ENCODE measurements at places on chromosomes 12 and 14.

DNA sequence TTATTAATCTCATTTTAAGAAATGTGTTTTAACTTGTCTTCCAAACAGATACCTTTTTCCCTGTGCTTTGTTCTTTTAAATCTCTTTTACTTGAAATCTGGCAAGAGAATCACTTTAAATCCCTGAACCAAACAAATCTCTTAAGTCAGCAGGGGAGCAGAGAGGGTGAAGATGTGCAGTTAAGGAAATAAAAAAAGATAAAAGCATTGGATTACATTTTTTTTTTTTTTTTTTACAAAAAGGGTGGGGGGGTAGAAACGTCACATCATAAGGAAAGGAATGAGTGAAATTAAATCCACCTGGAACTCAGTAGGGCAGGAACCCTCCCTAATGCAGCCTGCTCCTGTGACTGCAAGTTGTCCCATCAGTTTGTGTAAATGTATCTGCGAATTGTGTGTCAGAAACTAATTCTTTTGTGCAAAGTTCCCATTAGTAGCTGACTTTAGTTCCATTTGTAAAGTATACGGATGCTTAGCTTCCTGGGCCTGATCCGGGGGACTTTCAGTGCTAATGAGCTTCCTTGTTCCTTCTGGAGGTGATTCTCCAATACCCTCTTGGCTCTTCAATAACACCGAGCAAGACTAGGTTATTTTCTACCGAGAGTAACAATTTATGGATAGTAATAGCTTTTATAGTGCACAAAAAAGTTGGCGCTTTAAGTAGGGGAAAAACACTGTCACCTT lies 1.5 kb downstream of the TTC6 start:
- DNase-seq: no peak

- no peak for DNase-seq
Measured at GRCh38 chr14:21882226-21882625, 208.6 kb upstream of the OR4E1 start.

DNA sequence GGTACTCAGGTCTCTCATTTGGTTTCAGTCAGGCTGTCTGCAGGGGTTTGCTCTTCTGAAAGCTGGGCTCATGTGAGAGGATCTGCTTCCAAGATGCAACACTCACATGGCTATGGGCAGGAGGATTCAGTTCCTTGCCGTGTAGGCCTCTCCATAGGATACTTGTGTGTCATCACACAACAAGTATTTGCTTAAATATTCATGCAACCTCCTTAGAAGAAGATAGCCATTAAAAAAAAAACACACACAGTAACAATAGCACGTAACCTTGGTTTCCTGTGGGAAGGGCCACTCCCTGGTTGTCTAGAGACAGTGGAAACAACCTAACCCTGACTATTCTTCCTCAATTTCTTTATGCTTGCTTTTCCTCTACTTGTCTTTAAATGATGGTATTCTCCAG lies 31.8 kb upstream of the CLEC4E start:
- no peak for DNase-seq

- no peak for DNase-seq
Measured at GRCh38 chr14:81208489-81208888, 12.3 kb downstream of the GTF2A1 start.

DNA sequence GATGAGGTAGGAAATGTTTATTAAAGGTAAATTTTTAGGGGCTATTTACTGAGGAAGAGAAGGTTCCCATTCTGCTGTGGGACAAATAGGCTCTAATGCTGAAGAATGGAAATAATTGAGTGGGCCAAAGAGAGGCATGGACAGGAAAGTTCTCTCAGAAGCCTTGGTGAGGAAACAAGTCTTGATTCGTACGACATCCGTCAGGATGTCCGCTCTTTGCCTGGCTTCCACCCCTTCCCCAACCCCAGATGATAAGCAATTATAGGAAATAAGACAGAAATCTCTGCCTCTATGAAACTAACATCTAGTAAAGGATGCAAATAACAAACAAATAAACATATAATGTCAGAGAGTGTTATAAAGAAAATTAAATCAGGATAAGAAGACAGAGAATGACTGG lies 91.7 kb upstream of the BCAT1 start:
- no peak for DNase-seq

DNA sequence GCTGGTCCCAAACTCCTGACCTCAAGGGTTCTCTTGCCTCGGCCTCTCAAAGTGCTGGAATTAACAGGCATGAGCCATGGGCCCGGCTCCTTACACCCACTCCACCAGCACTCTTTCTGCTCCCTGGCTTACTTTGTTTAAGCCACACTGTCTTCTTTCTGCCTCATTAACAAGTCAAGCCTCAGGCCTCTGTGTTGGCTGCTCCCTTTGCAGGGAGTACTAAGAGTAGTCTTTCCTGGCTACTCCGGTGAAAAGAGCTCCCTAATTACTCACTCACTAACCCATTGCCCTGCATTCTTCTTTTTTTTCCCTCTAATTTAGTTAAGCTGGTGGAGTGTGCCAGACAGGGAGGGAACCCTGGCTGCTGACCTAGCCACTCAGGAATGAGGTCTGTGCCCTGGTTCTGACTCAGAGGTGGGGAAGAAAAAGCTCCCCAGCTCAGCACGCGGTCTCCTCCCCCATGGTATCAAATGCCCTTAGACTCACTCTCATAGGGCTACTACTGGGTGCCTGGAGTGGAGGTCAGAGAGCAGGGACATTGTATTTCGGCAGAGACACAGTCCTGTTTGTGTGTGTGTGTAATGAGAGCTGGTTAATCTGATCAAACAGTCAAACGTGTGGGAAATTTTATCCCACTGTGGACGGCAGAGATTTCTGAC lies 19.8 kb downstream of the GALNT6 start:
- DNase-seq: no peak

GRCh38 chr12:1297206-1297605 lies 297.2 kb downstream of the FBXL14 start:
- DNase-seq: no peak

GRCh38 chr12:64733857-64734256 lies 25.3 kb downstream of the GNS start:
- peak; percentile 63 for DNase-seq

GRCh38 chr12:79200176-79200575 lies 335.6 kb downstream of the SYT1 start:
- no peak for DNase-seq

GRCh38 chr12:51863933-51864832 lies 15.7 kb upstream of the FIGNL2 start:
- no peak for DNase-seq

DNA sequence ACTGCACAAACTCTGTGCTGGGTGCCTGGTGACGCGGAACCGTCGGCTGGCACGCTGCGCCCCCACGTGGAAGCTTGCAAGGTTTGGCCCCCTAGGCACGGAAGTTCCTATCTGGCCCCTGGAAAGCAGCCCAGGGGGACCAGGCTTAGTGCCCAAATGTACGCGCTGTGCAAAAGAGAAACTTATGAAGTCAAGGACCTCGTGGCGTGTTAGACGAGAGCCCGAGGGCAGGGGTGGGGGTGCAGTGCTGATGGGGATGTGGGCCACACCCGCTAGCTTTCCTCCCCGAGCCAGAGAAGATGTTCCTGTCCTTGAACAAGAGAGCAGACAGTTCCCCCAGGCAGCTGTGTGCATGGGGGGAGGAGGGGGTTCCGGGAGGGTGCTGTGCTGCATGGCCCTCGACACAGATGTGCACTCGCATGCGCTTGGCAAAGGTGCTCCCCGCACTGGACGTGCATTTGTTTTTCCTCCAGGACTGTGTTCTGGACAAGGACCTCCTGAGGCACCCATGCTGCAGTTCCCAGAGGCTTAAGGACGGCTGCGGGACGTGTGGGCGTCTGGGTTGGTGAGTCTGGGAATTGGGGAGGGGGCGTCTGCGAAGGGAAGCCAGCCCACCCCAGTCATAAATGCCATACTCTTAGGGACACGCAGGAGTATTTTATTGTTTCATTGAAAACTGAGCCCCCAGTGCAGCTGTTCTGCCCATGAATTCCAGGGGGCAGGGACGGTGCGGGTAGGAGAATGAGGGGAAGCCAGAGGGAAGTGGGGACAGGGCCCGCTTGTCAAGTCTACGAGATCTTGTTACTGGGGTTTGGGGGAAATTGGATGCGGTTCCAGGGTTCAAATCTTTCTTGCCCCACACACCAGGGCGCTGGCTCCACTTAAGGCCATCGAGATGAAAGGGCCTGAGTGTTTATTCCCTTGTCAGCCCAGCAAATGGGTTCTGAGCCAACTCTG lies 80.0 kb downstream of the NTF3 start:
- DNase-seq: no peak

- no peak for DNase-seq
Measured at GRCh38 chr12:16258963-16259362, 18.5 kb downstream of the SLC15A5 start.

DNA sequence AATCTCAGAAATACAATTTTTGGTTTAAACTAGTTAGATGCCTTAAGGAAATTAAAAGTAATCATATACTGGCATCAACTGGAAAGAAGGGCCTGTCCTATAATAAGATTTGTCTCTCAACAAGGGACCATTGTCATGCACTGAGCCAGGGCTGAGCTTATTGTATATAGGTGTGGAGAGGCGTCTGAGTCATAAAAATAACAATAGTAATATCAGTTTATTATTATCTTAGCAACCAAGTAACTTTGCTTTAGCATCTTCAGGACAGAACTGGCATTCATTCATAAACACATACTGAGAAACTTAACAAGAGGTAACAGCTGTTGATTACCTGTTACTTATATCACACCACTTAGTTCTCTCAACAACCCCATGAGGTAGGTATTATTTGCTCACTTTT lies 7.1 kb downstream of the KRT75 start:
- no peak for DNase-seq

DNA sequence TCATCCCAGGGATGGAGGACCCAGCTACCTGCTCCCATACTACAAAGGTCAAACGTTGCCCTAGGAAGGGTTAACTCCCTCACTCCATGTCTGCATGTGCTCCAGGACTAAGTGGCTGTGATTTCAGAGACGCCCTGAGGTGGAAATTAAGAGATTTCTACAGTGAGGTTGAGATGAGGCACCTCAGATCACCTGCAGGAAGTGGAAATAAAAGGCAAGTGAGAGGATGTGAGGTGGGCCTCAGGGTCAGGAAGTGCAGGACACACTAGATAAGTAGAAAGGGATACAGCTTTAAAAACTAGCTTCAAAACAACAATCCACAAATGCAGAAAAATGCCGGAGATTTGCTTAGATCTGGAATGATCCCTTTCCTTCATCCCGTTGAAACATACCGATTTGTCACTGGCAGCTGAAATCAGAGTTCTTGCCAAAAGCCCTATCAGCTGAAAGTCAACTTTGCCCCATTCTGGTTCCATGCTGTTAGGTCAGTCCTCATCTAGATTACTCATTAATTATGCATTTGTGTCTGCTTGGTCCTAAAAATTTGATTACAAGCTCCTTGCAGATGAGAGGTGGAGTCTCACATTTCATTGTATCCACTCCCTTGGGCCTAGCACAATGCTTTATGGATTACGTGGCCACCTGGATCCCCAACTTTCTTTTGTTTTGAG lies 6.6 kb downstream of the PLBD1 start:
- no peak for DNase-seq

DNA sequence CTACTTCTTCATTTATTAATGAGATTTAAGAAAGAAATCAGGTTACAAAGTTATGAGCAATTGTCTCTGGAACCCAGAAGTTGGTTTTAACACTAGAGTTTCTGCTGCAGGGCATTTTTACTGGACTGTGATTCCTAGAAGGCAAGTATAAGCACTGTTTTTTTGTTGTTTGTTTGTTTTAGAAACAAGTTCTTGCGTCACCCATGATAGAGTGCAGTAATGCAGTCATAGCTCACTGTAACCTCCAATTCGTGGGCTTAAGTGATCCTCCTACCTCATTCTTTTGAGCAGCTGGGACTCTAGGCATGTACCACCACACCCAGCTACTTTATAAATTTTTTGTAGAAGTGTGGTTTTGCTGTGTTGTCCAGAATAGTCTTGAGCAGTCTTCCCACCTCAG lies 25.6 kb downstream of the RAP1B start:
- DNase-seq: no peak

DNA sequence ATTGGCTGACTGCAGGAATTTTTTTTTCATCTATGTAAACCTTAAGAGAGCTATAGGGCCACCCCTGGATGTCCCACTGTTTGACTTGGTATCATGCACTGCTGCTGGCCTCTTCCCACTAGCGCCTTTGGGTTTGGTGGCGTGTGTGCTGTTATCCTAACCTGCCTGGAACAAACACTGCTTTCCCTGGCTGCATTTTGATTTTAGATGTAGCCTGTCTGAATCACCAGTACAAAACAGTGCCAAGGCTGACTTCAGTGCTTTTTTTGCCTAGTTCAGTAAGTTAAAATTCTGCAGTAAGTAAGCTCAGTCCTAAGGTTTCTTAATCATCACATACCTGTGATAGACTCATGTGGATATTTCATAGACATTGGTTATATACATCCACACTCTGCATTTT lies 99.2 kb downstream of the EML1 start:
- DNase-seq: no peak

DNA sequence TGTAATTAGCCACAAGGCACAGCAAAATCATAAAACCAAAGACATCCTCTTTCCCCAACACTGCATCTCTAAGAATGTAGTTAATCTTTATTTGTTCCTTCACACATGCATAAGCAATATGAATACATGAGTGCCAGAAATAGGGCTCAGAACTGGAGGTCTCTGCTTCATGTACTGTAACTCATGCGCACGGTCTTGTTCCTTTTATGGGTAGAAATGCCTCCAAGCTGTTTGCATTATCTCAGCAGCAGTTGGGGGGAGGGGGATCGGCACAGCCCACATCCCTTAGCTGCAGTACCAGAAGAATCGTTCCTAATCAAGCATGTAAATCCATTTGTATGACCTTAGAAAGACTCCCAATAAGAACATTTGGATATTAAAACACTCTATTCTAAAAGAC lies 20.0 kb downstream of the RHOJ start:
- DNase-seq: no peak

- DNase-seq: no peak
Measured at GRCh38 chr14:72736308-72736707, 157.6 kb downstream of the DPF3 start.

- DNase-seq: no peak
Measured at GRCh38 chr14:53946404-53947093, 10.1 kb downstream of the BMP4 start.

DNA sequence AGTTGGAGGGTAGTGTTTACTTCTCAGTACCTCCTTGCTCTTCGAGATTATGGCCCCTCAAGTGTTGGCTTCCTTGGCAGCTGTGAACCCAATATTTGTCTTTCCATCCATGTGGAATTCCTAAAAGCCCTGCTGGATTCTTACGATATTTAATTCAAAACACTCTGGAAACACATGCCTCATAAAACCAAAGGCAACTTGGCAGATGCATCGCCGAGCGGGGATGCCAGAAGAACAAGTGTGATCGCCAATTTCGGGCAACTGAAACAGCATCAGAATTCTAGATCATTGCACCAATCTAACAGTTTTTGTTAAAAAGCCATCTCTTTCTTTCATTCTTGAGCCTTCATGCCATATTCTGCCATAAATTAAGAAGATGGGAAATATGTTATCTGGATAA lies 934.4 kb downstream of the AACS start:
- peak; percentile 43 for DNase-seq

DNA sequence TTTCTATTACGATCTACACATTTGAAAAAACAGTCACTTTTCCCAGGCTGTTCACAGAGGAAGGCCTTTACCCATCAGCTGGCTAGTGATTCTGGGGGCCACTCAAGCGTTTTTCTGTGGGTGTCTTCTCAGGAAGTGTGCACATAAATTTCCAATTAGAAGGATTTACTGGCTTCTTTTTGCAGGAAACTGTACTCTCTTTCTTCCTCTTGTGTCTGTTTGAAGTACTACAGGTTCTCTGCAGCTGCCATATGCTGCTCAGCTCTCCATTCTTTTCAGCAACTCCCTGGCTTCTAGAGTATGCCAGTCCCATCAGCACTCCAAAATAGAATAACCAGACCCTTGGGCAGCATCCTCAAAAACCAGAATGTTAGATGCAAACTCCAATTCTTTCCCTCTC lies 110.4 kb upstream of the NAV3 start:
- no peak for DNase-seq

GRCh38 chr12:117897372-117898161 lies 71.2 kb downstream of the KSR2 start:
- DNase-seq: no peak

Measured in globus pallidus (tissue), 1 donor.